Fibroblast of lung (primary cell): ENCODE measurements at places on chromosomes 7 and 10. TPM values are rescaled to one million over a fixed set of nuclear protein-coding genes. Genes with fewer than 3 reads are reported as not detected.

DNA sequence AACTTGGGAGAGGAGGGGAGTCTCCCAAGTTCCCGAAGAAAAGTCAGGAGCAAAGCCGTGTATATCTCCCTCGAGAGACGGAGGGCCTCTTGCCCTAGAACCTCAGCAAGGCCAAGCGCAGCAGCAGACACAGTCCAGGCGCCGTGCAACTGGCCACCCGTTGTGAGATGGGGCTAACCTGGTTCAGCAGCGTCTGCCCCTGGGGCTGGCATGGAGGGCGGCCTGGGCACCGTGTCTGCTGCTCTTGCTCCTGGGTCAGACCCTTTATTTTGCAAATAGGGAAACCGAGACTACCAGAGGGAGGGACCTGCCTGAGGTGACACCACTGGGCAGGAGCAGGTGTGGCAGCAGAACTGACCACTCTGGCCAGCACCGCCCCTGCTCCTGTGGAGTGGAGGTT is 13.4 kb downstream of the ATP5MF start:
- DNase-seq, result no peak

- DNase-seq, result no peak
These were observed 562.9 kb upstream of the TPK1 start for GRCh38 chr7:145398758-145399157.

GRCh38 chr10:73907841-73908517 is 3.0 kb upstream of the PLAU start:
- peak; percentile 78 for DNase-seq

The VIPR2 gene
- total RNA-seq, result under 0.01 TPM in 1 of 2 replicates, not detected in the other

DNA sequence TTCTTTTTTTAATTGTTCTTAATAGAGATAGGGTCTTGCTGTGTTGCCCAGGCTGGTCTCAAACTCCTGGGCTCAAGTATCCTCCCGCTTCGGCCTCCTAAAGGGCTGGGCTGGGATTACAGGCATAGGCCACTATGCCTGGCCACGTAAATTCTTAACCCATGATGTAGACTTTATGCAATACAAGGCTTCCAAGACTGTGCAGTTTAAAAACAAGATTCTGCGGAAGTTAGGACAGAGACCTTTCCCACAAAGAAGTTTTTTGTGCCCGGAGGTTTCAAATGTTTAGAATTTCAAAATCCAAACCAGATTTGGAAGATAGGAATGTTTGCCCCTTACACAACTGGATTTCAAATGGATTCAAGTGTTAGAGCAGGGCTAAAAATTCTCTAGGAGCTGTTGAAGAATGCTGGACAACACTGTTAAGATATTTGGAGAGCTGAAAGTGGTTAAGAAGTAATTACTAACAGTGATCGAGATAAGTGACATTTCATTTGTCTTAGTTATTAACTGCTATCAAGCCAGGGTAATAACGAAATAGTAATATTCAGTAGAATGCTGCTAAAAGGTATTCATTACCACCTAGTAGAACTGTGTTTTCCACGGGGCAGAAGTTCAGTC is 7.4 kb downstream of the APBB1IP start:
- no peak for DNase-seq

DNA sequence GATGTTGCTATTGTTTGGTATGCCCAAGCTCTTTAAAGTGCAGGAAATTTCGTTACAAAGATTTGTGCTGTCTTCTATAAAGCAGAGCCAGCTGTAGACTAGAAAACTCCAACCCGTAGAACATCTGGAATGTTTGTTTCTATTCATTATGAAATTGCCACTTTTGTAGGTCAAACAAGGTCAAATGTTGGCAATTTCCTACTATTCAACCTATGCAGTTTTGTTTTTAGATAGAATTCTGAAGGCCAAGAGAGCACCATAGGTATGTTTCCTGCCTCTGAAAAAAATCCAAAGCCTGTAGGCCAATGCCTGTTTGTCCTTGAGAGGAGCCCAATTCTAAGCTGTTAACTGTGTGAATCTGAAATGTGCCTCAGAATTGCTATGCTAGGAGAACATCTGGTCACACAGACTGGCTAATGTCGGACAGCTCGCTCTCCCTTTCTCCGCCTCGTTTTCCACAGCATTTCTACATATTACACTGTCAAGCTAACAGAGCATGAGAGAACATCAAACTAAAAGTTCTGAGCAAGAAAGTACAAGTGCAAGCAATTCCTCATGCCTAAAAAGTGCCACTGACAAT is 267.2 kb upstream of the LRGUK start:
- DNase-seq, result no peak

DNA sequence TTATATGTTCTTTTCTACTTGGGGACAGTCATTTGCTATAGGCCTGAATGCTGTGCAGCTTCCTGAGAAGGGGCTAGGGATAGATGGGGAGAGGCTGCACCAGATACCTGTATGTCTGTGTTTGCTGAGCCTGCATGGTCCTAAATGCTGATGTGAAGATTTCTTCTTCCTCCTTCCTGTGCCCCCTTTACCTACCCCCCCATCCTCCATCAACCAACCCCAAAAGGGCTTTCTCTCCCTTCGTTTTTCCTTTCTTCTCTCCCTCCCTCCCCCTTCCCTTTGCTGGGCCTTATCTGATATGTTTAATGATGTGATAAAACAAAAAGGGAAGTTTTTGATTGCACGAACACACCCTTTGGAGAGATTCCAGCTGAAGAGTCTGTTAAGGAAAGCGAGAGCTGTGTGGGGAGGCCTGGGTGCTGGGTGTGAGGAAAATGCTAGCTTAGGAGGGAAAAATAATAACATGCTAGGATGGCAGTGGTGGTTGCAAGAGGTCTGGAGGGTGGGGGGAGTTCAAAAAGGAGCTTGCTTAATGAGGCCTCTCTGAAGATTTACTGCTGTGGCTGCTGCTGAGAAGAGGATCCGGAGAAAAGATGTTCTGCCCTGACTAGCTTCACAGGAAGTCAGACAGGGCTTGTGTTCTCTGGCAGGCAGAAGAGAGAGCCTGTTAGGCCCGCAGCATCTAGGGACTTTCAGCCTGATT is 101.8 kb downstream of the SAMD9 start:
- peak; percentile 42 for DNase-seq

The ZNF438 gene
- 3.9 and 6.6 TPM in 2 replicates for total RNA-seq

GRCh38 chr7:94781236-94781635 is 125.3 kb upstream of the SGCE start:
- no peak for DNase-seq

The HOXA10 gene
- under 0.01 and 0.17 TPM in 2 replicates for total RNA-seq

The NXPH1 gene
- total RNA-seq, result not detected in 2 replicates

The OR2A1 gene
- total RNA-seq, result under 0.01 and 0.17 TPM in 2 replicates

The MET gene
- 29.8 and 44.4 TPM in 2 replicates for total RNA-seq

- DNase-seq, result no peak
These were observed 59.1 kb downstream of the FRMD4A start for GRCh38 chr10:14271621-14272020.

GRCh38 chr7:125338110-125338509 is 408.5 kb upstream of the POT1 start:
- DNase-seq, result no peak

DNA sequence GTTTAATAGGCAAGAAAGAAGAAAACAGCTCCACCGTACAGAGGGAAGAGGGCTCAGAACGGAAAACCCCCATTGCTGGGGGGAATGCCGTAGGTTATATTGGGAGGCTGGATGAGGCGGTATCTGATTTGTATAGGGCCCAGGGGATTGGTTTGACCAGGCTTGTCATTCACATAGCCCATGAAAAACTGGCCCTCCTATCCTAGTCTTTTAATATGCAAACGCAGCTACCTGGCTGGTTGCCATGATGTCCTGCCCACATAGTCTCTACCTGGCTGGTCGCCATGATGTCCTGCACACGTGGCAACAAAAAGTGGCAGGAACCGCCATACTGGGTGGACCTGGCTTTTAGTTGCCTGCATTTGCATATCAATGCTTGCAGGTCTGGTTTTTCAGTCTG is 84.7 kb downstream of the AUTS2 start:
- no peak for DNase-seq
